ENCODE measurements at places on chromosomes 6 and 20. TPM values are rescaled to one million over a fixed set of nuclear protein-coding genes. Genes with fewer than 3 reads are reported as not detected.

PERP gene
- total RNA-seq: 343 TPM

DEFB124 gene
- not detected for total RNA-seq

EGFL8 gene
- 1.0 TPM for total RNA-seq

GLP1R gene
- not detected for total RNA-seq

CYP21A2 gene
- not detected for total RNA-seq

SPAG4 gene
- total RNA-seq: 3.5 TPM

NOX3 gene
- total RNA-seq: not detected

ROS1 gene
- total RNA-seq: 0.30 TPM

SERPINB1 gene
- total RNA-seq: 58.7 TPM

RAD21L1 gene
- not detected for total RNA-seq

HLA-DQA2 gene
- total RNA-seq: not detected

SIRPA gene
- 27.8 TPM for total RNA-seq

DSE gene
- 98.5 TPM for total RNA-seq

DOK5 gene
- not detected for total RNA-seq

RAET1G gene
- 7.6 TPM for total RNA-seq

CCN2 gene
- 13.5 TPM for total RNA-seq

LGSN gene
- total RNA-seq: not detected

BFSP1 gene
- 2.2 TPM for total RNA-seq

CAPN11 gene
- not detected for total RNA-seq

CLPSL1 gene
- not detected for total RNA-seq

TJAP1 gene
- total RNA-seq: 29.0 TPM

PHACTR3 gene
- total RNA-seq: 0.38 TPM

RAB44 gene
- not detected for total RNA-seq

JPH2 gene
- total RNA-seq: 1.3 TPM

SLC32A1 gene
- not detected for total RNA-seq

NQO2 gene
- 7.2 TPM for total RNA-seq

ZNF311 gene
- 0.84 TPM for total RNA-seq

ZFP57 gene
- total RNA-seq: 12.7 TPM

PCK1 gene
- total RNA-seq: not detected

PNPLA1 gene
- total RNA-seq: not detected

SCRT2 gene
- not detected for total RNA-seq

RSPH9 gene
- total RNA-seq: not detected

SLC17A1 gene
- total RNA-seq: not detected

NKX2-4 gene
- total RNA-seq: not detected

PSORS1C2 gene
- not detected for total RNA-seq

HSPA1L gene
- total RNA-seq: 0.62 TPM

GABRR1 gene
- total RNA-seq: not detected

HMGA1 gene
- 425 TPM for total RNA-seq

CCDC167 gene
- total RNA-seq: 65.6 TPM

PDYN gene
- not detected for total RNA-seq

CST1 gene
- not detected for total RNA-seq

NRSN2 gene
- 58.4 TPM for total RNA-seq

GSTA1 gene
- not detected for total RNA-seq

PTK6 gene
- total RNA-seq: 16.7 TPM

C6orf118 gene
- not detected for total RNA-seq

GSTA2 gene
- total RNA-seq: not detected

SAMD3 gene
- 0.16 TPM for total RNA-seq
